T-cell (primary cell): ENCODE measurements at places on chromosomes 7 and 10. TPM values are rescaled to one million over a fixed set of nuclear protein-coding genes. Genes with fewer than 3 reads are reported as not detected.
A peak's percentile ranks its signal among the peaks of the same experiment; 100 is the strongest.

The HOGA1 gene
- not detected for total RNA-seq

DNA sequence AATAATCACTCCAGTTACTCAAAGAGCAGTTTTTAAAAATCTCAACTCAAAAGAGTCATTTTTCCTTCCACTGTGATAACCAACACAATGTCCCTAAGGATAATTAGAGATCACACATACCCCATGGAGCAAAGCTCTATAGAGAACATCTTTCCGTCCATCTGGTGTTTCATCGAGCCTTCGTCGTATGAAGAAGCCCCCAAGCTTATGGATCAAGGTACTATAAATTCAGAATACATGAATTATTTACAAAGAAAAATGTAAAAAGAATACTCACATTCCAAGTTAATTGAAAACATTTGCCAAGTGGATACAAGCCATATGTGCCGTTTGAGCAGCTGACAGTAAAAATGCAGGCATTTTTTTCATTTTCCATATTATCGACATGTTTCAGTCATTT lies 14.8 kb downstream of the GPAM start:
- H3K27me3 ChIP-seq: no peaks in the 10 kb centered on the region
- no peaks in the 10 kb centered on the region for H3K36me3 ChIP-seq
- no peak overlapping the region for H3K27ac ChIP-seq
- H3K4me3 ChIP-seq: no peak overlapping the region
- no peak for DNase-seq

GRCh38 chr7:144776447-144776846 lies 59.4 kb downstream of the TPK1 start:
- H3K4me3 ChIP-seq: no peak overlapping the region
- no peak for DNase-seq
- H3K27me3 ChIP-seq: no peaks in the 10 kb centered on the region
- H3K36me3 ChIP-seq: no peaks in the 10 kb centered on the region
- no peak overlapping the region for H3K27ac ChIP-seq
- H3K4me1 ChIP-seq: peaks cover 12% of the 10 kb centered on the region

GRCh38 chr10:101485681-101486554 lies 102.1 kb downstream of the POLL start:
- H3K4me1 ChIP-seq: no peaks in the 10 kb centered on the region
- H3K27ac ChIP-seq: no peak overlapping the region
- no peak for DNase-seq
- no peaks in the 10 kb centered on the region for H3K27me3 ChIP-seq
- no peak overlapping the region for H3K4me3 ChIP-seq

DNA sequence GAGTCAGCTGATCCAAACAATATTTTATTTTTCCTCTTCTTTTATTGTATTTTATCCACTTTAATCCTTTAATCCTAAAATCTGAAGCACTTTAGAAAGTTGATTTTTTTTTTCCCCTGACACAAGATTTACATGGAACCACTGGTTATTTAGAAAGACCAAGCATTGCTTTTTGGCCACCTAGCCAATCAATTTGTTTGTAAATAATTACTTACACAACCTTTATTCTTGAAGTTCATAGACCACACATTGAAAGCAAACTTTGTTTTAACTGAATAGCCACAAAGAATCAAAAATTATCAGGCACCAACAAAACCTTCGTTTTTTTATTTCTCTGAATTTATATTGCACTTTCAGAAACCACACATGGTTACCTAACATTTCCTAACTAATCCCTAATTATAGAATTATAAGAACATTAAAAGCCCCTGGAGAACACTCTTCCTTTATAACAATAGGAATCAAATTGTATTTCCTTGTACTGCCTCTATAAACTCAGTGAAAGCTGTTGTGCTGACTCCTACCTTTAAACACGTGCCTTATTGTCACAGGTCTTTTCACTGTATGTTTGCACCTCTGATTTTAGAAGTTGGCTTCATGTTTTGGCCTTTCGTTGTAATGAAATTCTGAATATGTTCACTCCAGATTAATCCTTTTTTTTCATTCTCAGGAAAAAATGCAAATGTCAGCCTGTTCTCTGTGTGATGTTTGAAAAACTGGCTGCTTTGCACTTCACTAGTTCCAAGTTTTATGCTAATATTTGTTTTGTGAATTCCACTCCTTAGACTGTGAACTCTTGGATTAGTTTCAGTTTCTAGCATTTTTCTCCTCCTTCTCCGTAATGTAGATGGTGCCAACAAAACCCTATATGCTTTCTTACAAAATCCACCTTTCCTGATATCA lies 1511.9 kb downstream of the REEP3 start:
- no peak for DNase-seq
- no peak overlapping the region for H3K4me3 ChIP-seq
- H3K4me1 ChIP-seq: no peaks in the 10 kb centered on the region
- no peaks in the 10 kb centered on the region for H3K36me3 ChIP-seq

DNA sequence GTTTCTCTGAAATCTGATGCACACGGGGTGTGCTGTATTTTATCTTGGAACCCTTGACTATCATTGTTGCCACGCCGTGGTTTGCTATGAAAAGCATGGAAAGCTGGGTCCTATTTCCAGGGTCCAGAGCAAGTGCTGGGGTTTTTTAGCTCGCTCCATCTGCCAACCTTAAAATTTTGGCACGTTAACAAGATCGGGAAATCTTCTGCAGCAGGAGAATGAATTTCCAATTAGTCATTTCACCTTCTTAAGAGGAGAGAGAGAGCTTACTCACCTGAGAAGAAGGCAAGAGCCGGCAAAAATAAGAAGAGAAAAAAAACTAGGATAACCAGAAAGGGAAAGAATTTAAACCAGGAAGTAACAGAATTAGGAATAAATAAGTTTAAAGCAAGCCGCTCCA lies 223.6 kb upstream of the CELF2 start:
- H3K4me3 ChIP-seq: no peak overlapping the region
- H3K4me1 ChIP-seq: no peaks in the 10 kb centered on the region
- H3K36me3 ChIP-seq: no peaks in the 10 kb centered on the region
- peaks cover 5% of the 10 kb centered on the region for H3K27me3 ChIP-seq
- no peak overlapping the region for H3K27ac ChIP-seq

DNA sequence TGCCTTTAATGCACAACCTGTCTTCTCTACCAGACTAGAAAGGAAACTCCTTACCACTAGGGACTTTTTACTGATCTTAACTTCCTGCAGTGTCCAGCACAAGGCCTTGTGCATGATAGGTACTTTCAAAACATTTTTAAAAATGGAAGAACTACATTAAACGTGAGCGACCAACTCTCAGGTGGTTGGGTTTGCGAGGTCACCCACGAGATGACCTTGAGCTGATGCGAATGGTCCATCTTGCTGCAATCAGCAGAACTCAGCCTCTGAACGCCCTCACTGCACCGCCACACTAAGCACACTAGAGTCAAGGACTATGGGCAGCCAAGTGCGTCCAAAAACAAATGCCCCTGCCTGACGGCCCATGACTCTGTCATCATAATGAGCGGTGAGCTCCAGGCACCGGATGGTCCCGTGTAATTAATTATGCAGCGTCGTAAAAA lies 34.9 kb upstream of the PTF1A start:
- no peak overlapping the region for H3K4me3 ChIP-seq
- DNase-seq: no peak
- no peaks in the 10 kb centered on the region for H3K36me3 ChIP-seq
- H3K27ac ChIP-seq: no peak overlapping the region

DNA sequence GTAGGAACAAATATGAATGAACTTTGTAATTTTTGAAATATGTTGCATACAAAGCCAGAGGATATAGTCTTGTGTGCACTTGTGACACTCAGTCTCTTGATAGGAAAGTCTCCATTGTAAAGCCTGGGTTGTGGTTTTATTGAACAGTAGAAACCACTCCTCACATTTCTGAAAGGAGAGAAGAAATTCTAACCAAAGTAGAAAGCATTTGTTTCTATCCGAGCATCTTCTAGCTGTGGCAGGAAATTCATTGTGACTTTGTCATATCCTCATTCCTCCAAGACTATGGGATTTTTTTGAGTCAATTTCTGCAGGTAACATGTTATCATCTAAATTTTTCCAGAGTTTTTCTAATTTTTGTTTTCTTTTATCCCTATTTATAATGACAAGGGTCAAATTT lies 55.5 kb upstream of the NCF1 start:
- DNase-seq: no peak
- H3K4me3 ChIP-seq: no peak overlapping the region
- no peak overlapping the region for H3K27ac ChIP-seq
- H3K27me3 ChIP-seq: no peaks in the 10 kb centered on the region
- peaks cover 52% of the 10 kb centered on the region for H3K36me3 ChIP-seq

GRCh38 chr10:61589547-61590243 lies 73.0 kb upstream of the CABCOCO1 start:
- DNase-seq: no peak
- H3K27me3 ChIP-seq: no peaks in the 10 kb centered on the region
- no peaks in the 10 kb centered on the region for H3K4me1 ChIP-seq
- H3K27ac ChIP-seq: no peak overlapping the region
- H3K4me3 ChIP-seq: no peak overlapping the region
- no peaks in the 10 kb centered on the region for H3K36me3 ChIP-seq

DNA sequence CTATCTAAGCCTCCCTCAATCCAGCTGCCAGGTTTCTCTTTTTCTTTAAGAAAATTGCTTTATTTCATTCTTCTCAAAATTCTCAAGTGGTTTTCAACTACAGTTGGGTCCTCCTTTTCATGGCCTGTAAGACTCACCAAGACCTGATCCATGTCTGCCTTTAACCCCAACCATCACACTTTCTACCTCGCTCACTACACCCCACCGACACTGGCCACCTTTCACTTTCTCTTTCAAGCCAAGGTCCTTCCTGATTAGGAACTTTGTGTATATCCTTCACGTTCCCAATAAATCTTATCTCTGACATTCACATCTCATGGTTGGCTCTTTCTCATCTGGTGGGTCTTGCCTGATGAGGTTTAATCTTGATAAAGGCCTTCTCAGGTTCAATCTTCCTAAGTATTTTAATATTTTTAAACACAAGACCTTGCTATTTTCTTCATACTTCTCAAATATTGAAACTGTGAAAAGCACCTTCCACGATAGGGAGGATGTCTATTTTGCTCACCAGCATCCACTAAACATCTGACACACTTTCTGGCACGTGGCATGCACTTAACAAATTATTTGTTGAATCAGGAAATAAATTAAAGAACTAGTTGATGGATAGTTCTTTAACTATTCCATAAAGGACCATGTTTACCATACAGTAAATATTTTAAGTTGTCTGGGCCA lies 624.8 kb downstream of the GRID1 start:
- peak overlapping the region; percentile 11 for H3K4me3 ChIP-seq
- H3K27ac ChIP-seq: no peak overlapping the region
- no peaks in the 10 kb centered on the region for H3K27me3 ChIP-seq
- H3K4me1 ChIP-seq: no peaks in the 10 kb centered on the region
- no peaks in the 10 kb centered on the region for H3K36me3 ChIP-seq

The KCNH2 gene
- total RNA-seq: 3.0 TPM

GRCh38 chr7:7185371-7185989 lies 3.1 kb downstream of the C1GALT1 start:
- no peaks in the 10 kb centered on the region for H3K27me3 ChIP-seq
- H3K4me3 ChIP-seq: no peak overlapping the region
- H3K36me3 ChIP-seq: peaks cover 13% of the 10 kb centered on the region
- no peak overlapping the region for H3K27ac ChIP-seq

GRCh38 chr7:155745737-155746136 lies 66.5 kb downstream of the SHH start:
- H3K27ac ChIP-seq: no peak overlapping the region
- no peak for DNase-seq
- no peak overlapping the region for H3K4me3 ChIP-seq
- H3K36me3 ChIP-seq: peaks cover 80% of the 10 kb centered on the region

The AKR1C3 gene
- total RNA-seq: 1.1 TPM

The FKBP6 gene
- not detected for total RNA-seq

- H3K27ac ChIP-seq: no peak overlapping the region
- no peaks in the 10 kb centered on the region for H3K36me3 ChIP-seq
- no peaks in the 10 kb centered on the region for H3K27me3 ChIP-seq
- no peak for DNase-seq
Observed at GRCh38 chr7:46695051-46695708, 774.1 kb upstream of the IGFBP3 start.

The TWIST1 gene
- not detected for total RNA-seq

GRCh38 chr7:2048531-2048930 lies 184.2 kb downstream of the MAD1L1 start:
- no peak overlapping the region for H3K4me3 ChIP-seq
- DNase-seq: no peak
- H3K4me1 ChIP-seq: peaks cover 5% of the 10 kb centered on the region
- no peaks in the 10 kb centered on the region for H3K36me3 ChIP-seq
- H3K27ac ChIP-seq: no peak overlapping the region
- H3K27me3 ChIP-seq: no peaks in the 10 kb centered on the region

DNA sequence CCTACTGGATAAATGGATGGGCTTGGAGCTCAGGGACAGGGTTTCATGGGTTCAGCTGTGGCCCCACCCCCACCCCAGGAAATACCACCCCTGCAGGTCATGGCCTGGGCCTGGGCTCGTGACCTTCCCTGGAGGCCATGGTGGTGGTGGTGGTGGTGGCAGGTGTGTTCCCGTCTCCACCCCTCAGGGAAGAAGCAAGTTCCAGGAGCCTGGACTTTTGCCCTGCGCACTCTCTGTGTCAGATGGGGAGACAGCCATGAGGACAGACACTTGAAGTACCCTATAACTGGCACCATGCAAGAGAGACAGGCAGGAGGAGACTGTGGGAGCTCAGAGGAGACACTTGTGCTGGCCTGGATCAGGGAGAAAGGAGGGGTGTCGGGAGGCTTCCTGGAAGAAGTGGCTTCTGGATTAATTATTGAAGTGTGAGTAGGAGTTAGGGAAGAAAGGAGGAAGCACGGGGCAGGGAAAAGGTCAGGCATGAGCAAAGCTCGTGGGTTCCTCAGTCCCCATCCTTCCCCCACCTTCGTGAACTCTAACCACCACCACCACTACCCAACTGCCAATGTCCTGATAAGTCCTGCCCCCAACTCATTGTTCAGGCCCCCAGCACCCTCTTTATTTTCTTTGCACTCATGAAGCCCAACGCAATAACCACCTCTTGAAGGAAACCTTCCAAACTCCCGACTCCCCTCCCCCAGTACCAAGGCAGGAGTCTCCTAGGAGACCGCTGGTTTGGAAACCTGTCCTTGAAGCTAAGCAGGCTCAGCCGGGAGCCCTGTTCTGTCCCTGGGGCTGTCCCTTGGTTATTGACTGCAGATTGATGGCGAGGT lies 8.9 kb downstream of the SH2B2 start:
- no peaks in the 10 kb centered on the region for H3K36me3 ChIP-seq
- DNase-seq: no peak
- H3K4me1 ChIP-seq: peaks cover 17% of the 10 kb centered on the region

- no peaks in the 10 kb centered on the region for H3K4me1 ChIP-seq
- H3K27ac ChIP-seq: no peak overlapping the region
- no peak for DNase-seq
- H3K27me3 ChIP-seq: no peaks in the 10 kb centered on the region
- no peaks in the 10 kb centered on the region for H3K36me3 ChIP-seq
- no peak overlapping the region for H3K4me3 ChIP-seq
Observed at GRCh38 chr10:17918187-17918903, 33.4 kb upstream of the SLC39A12 start.

DNA sequence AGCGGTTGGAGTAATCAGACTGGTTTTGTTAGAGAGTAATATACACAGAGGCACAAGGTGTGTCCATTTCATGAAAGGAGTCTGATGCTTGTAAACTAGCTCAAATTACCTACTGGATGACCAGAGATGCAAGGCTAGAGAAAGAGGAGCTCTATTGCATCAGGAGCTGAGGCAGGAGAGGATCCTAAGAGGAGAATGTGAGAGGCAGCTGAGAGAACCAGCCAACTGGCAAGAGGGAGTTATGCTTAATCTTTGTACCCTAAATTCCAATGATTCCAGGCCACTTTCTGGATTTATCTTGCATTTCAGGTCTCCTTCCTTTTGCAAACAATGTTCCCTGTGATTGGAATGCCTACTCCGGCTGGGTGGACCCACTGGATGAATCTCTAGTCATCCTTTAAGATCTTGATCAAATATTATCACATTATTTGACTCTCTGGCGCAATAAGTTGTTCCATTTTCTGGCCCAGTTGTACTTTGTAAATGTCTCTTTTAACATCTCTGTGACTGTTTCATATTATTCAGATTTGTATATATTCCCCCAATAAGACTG lies 57.5 kb upstream of the PTPN12 start:
- H3K4me1 ChIP-seq: peaks cover 4% of the 10 kb centered on the region
- DNase-seq: no peak
- no peaks in the 10 kb centered on the region for H3K36me3 ChIP-seq
- no peak overlapping the region for H3K4me3 ChIP-seq
